PC-3 (cell line): ENCODE measurements at places on chromosomes 4 and X. TPM values are rescaled to one million over a fixed set of nuclear protein-coding genes. Genes with fewer than 3 reads are reported as not detected.
A peak's percentile ranks its signal among the peaks of the same experiment; 100 is the strongest.

- peak; percentile 34 for DNase-seq
These were observed 2.8 kb upstream of the CLCN5 start for GRCh38 chrX:49919617-49920016.

DNA sequence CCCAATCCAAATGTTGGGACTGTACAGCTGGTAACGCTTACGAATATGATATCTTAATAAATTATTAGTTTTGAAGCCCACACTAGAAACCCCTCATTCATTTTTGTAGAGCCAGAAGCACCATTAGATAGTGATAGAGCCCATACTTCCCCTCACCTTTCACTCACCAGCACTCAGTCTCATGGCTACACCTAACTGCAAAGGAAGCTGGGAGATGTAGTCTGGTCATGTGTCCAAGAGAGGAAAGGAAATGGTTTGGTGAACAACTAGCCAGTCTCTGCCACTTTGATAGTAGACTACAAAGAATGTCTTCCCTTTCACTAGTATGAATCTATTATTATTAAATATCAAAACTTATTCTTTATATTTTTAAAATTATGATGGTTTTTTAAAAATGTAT lies 77.1 kb upstream of the EGFL6 start:
- no peak for DNase-seq

DNA sequence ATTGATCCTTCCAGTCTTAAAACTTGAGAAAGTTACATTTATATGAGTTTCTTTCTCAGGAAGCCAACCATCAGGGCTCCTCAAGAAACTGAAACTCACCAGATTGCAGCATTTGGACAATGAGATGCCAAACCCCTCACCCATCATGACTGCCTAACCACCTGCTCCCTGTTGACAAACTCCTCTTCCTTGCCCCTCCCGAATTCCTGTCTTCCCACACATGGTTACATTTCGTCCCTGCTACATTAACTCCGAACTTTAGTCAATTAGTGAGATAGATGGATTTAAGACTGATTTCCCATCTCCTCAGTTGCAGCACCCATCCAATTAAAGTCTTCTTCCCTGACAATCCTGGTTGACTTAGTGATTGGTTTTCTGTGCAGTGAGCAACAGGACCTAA lies 118.7 kb downstream of the ZNF330 start:
- DNase-seq = no peak

- DNase-seq = no peak
These were observed 138.4 kb downstream of the CBR4 start for GRCh38 chr4:168871632-168872031.

BMP3 gene
- total RNA-seq = 1.5 and 1.8 TPM in 2 replicates

POU4F2 gene
- not detected in 2 replicates for total RNA-seq

DNA sequence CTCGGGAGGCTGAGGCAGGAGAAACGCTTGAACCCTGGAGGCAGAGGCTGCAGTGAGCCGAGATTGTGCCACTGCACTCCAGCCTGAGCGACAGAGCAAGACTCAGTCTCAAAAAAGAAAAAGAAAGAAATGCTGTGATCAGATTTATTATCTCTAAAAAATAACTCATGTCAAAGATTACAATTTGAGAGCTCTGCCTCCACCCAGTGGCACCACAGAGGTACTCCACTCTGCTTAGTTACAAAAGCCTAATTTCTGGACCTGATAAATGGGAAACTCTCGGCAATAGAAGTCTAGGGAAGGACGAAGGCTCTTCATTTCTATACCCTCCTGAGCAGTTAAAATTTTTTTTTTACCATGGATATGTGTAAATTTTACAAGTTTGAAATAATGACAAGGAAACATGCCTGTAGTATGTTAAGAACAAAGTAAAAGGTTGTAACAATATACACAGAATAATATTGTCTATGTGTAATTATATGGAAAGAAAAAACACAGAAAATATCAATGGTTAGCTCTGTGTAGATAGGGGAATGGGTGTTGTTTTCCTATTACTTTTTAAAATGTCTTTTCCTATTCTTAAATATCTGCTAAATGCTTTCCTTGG lies 149.8 kb downstream of the STIM2 start:
- peak; percentile 66 for DNase-seq

PABPC1L2A gene
- total RNA-seq = not detected in 2 replicates

DNA sequence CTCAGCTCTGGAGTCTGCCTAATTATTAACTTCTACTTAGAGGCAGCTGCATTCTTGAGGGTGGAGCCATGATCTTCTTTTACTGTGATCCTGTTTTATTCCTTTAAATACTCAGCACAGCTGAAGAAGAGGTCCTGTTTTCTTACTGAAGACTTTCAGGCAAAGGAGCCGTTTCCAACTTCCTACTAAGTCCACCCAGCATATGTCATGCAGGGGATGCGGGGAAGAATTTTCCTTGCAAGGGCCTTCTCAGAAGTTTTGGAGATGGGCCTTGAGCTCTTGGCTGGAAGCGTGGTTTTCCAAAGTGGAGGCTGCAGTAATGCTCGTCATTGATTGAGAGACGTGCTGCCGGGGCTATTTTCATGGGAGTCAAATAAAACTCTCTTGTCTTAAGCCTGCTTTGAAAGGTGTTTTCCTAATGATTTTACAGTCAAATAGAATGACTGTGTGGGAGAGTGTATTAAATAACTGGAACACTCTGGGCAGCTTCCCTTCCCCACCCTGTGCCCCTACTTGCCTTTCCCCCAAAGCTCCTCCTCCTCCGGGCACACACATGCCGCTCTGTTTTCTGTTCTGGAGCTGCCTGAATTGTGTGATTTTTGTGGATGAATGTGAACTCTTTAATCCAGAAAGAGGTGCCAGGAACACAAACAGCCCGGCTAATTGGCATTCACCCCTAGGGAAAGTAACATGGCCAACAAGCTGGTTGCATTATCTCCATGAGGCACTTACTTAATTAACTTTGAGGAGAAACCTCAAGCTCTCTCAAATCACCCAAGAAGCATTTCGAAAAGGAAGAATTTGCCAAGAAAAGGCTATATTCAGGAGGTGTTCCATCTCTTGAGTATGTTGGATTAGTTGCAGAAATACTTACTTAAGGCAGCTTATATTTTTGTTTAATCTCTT lies 28.1 kb downstream of the FGF2 start:
- DNase-seq = no peak

CLDN34 gene
- total RNA-seq = 0.66 TPM in 1 of 2 replicates, not detected in the other

DNA sequence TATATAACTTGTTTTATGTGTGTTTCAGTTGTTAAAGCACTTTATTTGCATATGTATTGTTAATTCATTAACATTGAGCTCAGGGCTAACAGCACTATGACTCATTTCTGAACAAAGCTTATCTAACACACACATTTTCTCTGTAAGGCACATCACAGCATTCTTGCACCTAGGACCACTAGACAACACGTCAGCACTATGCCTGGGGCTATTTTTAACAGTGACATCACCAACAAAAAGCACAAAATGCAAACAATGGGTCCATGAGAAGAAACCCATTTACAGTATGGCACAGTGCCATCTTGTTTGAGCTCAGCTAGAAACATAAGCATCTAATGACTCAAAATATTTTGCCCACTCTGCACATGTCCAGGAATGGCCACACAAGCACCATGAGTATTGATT lies 124.4 kb downstream of the RELL1 start:
- DNase-seq = peak; percentile 77

DNA sequence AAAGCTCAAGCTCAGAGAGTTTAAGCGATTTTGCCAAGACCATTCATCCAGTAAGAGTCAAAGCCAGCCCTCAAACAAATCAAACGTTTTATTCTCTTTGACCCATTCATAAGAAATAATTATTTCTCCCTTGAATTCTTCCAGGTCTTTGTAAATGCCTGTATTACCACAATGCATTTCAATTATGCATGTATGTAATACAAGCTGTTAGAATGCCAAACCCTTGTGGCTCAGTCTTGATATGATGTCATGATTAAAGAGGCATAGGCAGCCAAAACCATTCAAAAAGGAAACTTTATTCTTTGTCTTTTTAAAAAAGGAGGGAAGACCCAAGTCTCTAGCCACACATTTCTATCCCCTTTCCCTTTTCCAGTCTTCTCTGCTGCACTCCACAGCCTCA lies 56.5 kb upstream of the PGM2 start:
- DNase-seq = no peak

IL21 gene
- total RNA-seq = not detected in 2 replicates

EMCN gene
- total RNA-seq = not detected in 2 replicates

- no peak for DNase-seq
These were observed 102.4 kb upstream of the TMLHE start for GRCh38 chrX:155715141-155715540.

DNA sequence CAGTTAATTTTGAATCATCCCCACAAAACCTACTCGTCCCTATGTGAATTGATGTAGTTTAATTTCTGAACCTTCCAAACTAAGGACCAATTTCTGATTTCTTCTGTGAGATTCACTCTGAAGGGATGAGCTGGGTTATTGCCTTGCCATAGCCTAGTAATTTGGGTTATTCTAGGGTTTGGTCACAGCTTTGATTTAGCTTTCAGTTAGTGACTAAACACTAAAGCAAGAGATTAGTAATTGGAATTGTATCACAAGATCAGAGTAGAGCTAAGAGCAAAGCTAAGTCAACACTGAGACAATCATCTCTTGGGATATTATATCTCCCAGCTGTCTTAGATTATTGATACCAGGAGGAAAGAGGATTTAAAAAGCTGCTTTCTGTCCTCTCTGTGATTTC lies 588.0 kb downstream of the CCSER1 start:
- DNase-seq = no peak

- DNase-seq = no peak
These were observed 92.1 kb downstream of the MAMLD1 start for GRCh38 chrX:150455215-150455608.
